Naive B cell (primary cell): ENCODE measurements at places on chromosomes 6 and 20.

GRCh38 chr20:20425823-20426654, 58.1 kb downstream of the INSM1 start:
- no peak for DNase-seq

DNA sequence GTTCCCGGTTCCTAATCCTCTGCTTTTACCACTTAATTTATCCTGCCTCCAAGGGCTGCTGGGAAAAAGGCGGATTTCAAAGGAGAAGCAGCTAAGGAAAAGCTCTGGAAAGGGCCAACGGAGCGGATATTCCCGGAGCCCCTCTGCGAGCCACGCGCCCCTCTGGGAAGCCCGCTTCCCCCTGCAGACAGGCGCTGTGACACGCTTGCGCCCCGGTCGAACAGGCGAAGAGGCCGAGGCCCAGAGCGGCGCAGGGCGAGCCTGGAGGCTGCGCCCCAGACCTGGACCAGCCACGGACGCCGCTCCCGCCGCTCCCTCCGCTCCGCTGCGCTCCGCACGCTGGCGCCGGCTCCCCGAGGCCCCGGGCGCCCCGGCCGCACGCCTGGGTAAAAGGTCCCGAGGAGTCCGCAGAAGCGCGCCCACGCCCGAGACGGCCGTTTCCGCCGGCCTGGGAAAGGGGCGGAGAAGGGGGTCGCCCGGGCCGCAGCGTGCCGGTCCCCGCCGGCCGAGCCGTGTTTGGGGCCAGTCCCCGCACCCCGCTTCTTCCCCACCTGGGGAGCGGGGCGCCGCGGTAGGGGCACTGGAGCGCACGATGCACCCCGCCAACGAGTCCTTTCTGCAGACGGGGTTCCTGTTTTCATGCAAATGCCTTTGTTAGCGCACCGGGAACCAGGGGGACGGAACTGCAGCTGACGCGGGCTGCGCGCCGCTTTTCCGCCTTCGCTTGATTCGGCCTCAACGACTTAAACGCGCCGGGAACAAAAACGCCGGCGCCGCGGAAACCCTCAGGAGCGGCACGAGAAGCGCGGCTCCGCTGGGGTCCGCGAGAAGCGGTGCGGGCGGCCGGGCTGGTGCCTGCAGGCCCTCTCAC, 91.9 kb upstream of the SIRPA start:
- peak; percentile 92 for DNase-seq

DNA sequence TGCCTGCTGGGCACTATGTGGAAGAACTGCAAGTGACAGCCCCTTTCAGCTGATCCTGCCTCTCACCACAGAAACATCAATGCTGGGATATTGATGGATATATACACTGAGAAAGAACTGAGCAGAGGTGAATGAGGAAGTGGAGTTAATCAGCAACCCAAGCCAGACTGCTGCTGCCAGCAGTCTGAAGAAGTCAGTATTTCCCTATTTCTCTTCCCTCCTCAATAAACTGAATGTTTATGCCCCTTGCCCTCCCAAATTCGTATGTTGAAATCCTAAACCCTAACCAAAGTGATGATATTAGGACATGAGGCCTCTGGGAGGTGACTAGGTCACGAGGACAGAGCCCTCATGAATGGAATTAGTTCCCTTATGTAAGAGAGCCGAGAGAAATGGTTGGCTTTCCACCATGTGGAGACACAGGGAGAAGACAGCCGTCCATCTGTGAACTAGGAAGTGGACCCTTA, 76.3 kb downstream of the CDK19 start:
- DNase-seq: no peak

- DNase-seq: no peak
Measured at GRCh38 chr20:32577657-32578056, 7.5 kb downstream of the NOL4L start.

GRCh38 chr6:54467384-54467783, 159.1 kb downstream of the TINAG start:
- DNase-seq: no peak

GRCh38 chr20:44475372-44475693, 341 bp upstream of the TTPAL start:
- DNase-seq: no peak

DNA sequence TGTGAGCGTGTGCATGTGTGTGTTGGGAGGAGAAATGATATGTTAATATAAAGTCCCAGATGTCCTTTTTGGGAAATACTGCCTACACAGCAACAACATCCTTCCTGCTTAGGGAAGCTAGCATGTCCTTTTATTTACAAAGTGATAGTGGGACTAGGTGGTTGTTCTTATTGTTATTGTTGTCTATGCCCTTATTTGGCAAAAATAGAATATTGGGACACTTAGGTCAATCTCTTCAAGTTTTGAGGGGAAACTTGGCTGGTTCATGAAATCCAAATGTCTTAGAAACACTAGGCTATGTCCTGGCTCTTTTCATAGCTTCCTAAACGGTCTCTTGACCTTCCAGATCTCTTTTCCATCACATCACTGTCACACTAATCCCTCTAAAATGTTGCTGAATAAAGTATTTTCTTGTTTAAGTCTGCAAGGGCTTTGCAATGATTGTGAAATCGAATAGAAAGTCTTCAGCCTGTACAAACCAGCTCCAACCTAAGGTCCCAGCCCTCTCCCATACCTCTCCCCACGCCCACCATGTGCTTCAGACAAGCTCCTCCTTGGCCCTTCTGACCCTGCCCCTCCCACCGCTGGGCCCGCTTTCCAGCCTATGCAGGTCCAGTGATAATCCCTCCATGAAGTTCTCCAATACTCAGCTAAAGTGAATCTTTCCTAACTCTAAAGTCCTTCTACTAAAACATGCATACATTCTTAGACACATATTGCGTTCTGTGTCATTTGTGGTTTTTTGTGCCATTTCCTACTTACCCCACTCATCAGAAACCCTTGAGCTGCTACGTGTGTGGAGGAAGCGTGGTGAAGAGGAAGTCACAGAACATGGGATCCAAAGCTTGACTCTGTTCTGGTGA, 205.1 kb downstream of the LY86 start:
- DNase-seq: no peak

- no peak for DNase-seq
Measured at GRCh38 chr20:17887331-17888030, 81.1 kb downstream of the SNX5 start.

DNA sequence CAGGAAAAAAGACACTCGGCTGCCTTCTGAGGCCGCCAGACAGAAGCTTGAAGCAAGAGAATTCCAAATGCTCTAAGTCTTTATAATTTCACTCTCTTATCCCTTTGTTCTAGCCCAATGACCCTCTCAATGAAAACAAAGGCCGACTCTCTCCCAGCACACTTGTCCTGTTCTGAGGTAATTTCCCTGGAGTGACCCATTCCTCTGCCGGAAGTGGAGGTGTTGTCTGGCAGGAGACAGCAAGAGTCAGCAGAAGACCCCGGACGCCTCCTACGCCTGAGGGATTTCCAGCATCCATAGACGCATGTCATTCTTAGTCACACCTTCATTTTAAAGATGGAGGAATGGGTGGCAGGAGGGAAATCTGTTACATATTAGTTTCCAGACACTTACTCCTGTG, 110.3 kb downstream of the SOD2 start:
- no peak for DNase-seq

DNA sequence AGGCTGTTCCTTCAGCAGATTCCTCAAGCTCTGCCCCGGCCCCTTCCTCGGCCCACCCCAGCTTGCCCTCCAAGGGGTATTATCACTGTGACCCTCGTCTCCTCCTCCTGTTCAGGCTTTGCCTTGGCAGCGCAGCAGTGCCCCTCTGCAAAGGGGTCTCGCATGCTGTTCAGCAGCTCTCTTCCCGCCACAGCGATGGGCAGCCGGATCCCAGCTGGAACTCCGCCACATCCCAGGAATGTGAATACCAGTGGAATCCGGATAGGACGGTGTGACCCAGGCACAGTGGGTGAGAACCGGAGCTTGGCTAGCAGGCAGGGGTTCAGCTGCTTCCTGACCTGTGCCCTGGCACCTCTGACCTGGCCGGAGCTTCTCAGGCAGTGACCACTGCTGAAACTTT, 52.9 kb downstream of the RNASET2 start:
- DNase-seq: no peak

- DNase-seq: no peak
Measured at GRCh38 chr20:61391812-61392520, 139.9 kb downstream of the CDH4 start.

DNA sequence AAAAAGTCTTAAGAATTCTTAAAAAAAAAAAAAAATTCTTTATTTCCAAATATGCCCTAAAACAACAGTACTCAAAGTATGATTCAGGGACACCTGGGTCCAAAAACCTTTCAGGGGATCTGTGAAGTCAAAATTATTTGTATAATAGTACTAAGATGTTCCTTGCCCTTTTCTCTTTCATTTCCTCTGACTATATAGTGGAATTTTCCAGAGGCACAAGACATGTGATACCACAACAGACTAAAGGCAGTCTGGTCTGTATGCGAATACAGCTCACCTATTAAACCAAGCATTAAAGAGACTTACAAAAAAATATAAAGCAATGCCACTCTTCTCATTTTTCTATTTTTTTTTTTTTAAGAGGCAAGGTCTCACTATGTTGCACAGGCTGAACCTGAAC, 15.4 kb downstream of the NOL7 start:
- DNase-seq: no peak

- DNase-seq: no peak
Measured at GRCh38 chr6:156150391-156150790, 626.8 kb upstream of the ARID1B start.

DNA sequence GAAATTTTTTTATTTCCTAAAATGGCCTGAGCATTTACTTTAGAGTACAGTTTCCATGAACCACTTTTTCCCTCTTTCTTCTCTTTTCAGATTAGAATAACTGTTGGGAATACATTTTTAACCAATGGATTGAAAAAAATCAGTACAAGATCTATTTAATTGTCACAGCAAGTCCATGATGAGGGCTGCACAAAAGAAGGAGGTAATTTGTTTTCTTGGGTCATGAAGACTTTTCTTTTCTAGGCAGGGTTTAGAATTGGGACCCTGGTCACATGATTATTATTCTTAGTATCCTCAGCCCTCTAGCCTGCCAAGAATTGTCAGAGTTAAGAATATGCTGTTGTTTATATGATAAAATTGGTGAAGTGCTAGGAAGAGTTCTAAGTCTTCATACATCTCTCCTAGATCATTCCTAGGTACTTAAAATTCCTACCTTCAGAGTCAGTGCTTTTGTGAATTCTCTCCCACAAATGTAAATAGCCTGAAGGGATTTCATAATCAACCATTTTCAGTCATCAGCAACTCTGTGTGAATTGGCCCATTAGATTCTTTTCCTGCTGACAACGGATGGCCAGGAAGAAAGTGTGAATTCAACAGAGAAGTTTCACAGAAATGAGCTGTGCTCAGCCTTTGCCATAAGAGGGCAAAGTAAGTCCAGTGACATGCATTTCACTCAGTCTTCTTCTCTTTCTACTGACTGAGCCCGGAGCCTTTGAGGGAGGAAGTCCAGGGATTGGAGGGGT, 32.4 kb upstream of the TPBG start:
- no peak for DNase-seq

DNA sequence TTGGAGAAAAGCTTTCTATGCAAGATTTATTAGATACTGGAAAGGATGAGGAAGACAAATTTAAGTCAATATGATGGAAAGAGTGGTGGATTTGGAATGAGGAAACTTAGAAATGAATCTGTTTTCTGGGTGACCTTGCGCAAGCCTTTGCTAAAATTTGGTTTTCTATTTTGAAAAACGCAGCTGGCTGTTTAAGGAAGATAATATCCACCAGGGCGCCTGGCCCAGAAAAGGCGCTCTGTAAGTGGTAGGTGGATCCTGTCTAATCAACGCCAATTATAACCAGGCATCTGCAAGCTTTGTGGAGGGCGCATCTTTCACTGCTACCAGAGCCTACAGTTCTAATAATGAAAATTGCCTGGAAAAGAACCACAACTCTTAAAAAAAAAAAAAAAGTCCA, 398 bp upstream of the SPATS1 start:
- DNase-seq: no peak

DNA sequence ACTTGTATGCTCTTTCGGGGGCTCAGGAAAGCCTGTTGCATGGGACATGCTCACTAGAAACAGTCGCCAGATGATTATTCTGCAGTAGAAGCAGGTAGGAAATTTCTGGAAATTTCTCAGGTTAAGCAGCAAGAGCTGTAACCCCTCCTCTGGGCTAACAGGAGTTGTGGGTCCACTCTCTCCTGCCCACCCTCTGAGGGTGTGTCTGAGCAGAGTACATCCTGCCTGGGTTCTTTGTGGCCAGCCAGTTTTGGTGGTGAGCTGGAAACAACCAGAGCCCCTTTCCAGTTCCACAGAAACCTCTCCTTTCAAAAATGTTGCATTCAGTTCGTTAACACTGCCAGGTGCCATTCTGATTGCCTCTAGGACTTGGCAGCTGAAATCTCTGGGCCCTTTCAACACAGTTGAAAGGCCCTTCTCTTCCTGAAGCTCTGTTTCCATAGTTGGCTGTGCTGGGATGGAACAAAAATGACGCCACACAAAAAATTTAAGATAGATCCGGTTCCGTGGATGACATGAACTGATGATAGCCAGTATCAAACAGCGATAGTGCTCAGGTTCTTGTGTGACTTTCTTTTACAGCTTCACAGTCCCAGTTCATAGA, 38.5 kb downstream of the PLCG1 start:
- no peak for DNase-seq

DNA sequence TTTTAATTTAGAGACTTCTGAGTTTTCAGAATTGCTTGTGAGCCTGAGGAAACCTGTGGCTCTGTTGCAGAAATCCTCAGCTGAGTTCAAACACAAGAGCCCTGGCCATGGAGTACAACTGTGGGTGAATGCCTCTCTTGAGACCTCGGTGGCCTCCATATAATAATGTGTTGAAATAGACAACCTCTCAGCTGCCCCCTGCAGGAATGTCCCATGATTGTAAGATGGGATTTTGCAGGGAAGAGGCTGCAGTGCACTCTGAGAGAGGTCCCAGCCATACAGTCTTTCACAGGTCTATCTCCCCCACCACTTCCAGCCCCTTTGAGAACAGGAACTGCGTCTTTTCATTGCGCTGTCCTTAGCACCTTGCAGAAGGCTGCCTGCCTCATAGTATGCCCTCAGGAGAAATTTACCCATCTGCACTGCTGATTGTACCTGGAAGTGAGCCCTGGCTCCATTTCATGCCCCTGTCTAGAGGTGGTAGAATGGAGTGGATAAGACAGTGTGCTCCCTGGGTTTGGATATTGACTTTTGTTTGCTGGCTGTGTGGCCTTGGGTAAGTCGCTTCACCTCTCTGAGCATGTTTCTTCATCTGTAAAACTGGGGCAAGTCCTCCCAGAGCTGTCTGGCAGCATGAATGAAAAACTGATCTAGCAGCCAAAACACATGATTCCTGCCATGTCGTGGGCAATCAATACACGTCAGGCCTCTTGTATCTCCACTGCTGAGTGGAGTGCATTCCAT, 16.8 kb upstream of the CDH22 start:
- DNase-seq: no peak

DNA sequence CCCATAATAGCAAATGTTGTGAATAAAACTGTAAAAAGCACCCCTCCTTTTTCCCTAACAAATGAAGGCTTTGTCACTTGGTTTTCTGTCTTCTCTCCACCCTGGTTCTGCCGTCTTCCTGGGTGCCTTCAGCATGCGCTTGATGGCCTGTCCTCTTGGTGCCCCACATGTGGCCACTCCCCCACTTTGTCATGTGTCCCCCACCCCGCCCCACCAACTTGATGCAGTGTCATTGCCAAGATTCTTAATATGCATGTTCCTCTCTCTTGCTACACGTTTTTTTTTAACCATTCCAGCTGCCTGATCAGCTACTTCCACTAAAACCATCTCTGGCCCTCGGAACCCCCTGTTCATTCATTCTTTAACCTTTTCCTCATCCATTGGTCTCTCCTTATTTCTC, 340.3 kb downstream of the QKI start:
- no peak for DNase-seq

GRCh38 chr6:138795809-138796603, at the start of gene ECT2L:
Gene ECT2L (plus strand): TSS chr6:138796087. CDS start chr6:138813275, 17,188 bp downstream.
- DNase-seq: no peak
